ENCODE measurements at places on chromosomes 16 and 17.
A peak's percentile ranks its signal among the peaks of the same experiment; 100 is the strongest.

DNA sequence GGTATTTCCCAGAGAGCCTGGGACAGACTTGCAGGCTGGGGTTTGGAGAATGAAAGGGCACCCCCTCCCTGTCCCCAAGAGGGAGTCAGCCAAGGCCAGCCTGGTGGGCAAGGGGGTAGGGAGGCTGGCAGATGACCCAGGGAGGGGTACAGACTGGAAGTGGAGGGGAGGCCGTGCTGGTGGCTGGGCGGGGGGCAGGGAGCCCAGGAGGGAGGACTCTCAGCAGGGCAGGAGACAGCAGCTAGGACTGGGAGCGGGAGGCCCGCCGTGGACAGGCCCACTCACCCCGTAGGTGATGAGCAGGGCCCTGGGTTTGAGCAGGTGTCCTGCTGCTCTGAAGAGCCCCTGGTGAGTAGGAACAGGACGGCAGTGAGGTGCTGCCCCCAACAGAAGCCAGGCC, 1.1 kb downstream of the METTL26 start:
- no peak for DNase-seq

- DNase-seq = no peak
These were observed 33.2 kb downstream of the WNT9B start for GRCh38 chr17:46884552-46884951.

- DNase-seq = no peak
These were observed 40.1 kb downstream of the YPEL2 start for GRCh38 chr17:59371416-59372100.

DNA sequence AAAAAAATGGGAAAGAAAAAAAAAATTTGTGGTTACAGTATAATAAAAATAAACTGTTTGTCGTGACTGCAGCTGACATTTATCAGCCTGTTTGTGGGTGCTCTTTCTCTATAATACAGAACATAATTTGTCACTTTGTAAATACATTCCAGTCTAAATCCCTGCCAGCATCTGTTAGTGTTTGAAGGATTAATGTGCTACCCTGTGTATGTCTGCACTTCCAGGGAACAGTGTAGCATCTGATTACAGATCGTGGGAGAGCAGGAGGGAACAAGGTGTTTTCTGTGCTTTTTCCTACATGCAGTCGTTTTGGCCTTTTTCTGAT, 265.1 kb downstream of the WWOX start:
- no peak for DNase-seq

DNA sequence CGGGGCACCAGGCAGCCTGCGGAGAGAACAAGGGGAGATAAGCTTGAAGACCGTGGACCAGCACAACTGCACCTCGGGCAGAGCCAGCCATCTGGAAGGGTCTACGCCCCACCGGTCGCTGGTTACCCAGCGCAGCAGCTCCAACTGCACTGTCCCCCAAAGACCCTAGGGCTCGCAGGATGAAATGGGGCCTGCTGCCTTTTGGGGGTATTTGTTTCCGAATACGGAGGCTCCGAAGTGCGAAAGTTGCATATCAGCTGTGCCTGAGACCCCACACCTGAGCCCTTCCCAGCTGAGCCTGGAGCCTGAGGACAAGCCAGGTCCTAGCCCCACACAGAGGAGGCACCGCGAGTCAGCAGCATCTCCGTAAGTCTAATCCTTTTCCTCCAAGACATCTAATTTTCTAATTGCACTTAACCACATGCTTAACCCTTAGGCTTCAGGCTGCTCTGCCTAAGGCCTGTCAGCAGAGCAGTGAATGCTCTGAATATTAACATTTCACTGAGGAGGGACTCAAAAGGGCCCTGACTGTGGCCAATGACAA, 4.0 kb downstream of the KIFC3 start:
- no peak for DNase-seq

DNA sequence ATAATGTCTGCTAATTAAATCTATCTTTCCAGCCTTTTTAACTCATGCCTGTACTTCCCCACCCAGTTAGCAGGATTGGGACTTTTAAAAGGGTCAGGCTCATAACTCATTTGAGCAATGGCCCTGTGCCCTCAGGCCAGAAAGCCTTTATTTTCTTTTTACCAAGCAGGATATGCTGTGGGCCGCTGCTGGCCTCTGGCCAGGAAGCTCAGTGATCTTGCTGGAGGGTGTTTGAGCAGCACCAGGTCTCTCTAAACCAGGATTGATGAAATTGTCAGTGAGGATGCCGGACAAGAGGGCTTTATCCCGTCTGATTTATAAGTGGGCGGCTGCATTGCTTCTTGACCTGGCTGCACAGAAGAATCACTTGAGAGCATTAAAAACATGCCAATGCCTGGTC, 187.8 kb downstream of the RAB11FIP4 start:
- DNase-seq = no peak

GRCh38 chr17:58278661-58279015, 2.1 kb downstream of the MPO start:
- no peak for DNase-seq

GRCh38 chr16:2022723-2023091, 3.1 kb downstream of the NPW start:
- DNase-seq = no peak

DNA sequence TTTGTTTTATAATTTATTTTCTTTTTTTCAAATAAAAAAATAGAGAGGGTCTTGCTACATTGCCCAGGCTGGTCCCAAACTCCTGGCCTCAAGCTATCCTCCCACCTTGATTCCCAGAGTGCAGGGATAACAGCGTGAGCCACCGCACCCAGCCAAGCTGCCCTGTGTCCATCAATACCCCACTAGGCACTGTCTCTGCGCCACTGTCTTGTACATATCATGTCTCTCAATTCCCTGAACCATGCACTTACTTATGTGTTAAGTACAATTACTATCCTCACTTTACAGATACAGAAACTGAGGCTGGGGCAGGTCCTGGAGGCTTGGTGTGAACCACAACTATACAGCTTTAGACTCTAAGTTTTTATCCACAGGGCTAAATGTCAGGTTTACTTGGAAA, 11.7 kb downstream of the NSMCE1 start:
- peak; percentile 15 for DNase-seq

DNA sequence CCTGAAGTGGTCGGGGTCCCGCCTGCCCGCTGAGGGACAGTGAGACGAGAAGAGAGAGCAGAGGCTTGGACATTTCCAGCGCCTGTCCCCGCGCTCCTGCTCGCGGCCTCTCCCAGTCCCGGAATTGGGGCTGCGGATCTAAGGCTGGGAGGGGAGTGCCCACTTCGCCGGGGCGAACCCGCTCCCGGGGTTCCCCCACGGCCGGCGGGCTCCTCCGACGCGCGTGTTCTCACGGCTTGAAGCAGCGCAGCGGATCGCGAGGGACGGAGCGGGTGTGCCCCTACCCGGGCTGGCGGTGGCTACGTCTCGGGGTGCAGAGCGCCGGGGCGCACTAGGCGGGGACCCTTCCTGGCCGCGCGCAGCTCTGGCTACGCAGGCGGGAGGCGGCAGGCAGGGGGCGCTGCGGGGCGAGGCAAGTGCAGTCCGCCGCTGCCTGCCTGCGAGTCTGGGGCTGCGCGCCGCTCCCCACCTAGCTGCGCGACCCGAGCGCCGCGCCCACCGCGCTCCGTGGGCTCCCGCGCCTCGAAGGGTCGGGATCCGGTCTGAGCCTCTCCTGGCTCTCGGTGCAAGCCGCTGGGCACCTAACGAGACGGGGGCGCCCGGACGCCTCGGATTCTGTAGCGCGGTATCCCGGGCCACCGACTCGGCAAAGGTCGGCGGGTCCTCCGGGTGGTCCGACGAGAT, 1.2 kb downstream of the NGFR start:
- peak; percentile 84 for DNase-seq

GRCh38 chr17:50274142-50274896, at the start of gene TMEM92:
Gene TMEM92 (plus strand): TSS chr17:50274466. CDS start chr17:50274502, 36 bp downstream.
- no peak for DNase-seq

DNA sequence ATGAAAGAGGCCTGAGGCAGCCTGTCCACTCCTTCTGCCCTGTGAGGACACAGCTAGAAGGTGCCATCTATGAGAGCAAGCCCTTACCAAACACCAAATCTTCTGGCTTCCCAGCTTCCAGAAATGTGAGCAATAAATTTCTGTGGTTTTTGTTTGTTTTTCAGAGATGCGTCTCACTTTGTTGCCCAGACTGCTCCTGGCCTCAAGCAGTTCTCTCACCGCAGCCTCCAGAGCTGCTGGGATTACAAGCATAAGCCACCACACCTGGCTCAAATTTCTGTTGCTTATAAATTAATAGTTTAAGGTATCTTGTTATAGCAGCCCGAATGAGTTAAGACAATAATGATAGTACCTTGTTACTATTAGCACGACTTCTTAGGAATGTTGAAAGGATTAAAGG, 12.5 kb upstream of the SLC16A11 start:
- no peak for DNase-seq

GRCh38 chr17:2844416-2844815, 48.2 kb downstream of the RAP1GAP2 start:
- DNase-seq = no peak

All from CD8-positive, alpha-beta T cell (primary cell).